Stimulated activated CD8-positive, alpha-beta memory T cell treated with anti-CD3 and anti-CD28 coated beads, Interleukin-4, amount 100 ng/mL, for 4 hours (primary cell): ENCODE measurements at places on chromosomes 6 and 20.

- no peak for DNase-seq
These were observed 236.9 kb downstream of the BCAS1 start for GRCh38 chr20:53833333-53834061.

DNA sequence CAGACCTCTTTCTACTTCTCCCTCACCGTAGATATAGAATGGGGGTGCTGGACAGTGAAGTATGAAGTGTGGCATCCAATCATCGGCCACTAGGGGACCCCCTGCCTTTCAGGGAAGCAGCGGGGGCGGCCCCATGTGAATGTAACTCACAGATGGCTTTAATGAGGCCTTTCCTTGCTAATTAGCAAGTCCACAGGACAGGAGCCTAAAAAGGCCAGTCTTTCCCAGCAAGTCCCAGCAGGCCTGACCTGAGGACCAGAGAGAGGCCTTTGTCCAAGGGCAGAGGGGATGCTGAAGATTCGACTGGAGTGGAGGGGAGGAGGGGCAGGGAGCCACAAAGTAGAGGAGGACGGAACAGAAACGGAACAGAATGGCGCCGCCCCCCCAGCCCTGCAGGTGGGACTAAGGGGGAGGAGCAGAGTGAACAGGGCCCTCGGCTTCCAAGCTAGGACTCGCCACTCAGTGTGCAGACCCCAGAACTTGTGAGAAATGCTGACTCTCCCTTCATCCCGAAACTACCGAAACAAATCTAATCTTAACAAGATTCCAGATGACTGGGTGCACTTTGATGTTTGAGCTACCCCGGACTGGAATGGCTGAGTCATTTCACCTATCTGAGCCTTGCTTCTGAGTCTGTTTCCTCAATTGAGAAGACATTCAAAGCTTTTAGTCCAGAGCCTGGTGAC is 5.8 kb downstream of the C6orf132 start:
- peak; percentile 4 for DNase-seq

DNA sequence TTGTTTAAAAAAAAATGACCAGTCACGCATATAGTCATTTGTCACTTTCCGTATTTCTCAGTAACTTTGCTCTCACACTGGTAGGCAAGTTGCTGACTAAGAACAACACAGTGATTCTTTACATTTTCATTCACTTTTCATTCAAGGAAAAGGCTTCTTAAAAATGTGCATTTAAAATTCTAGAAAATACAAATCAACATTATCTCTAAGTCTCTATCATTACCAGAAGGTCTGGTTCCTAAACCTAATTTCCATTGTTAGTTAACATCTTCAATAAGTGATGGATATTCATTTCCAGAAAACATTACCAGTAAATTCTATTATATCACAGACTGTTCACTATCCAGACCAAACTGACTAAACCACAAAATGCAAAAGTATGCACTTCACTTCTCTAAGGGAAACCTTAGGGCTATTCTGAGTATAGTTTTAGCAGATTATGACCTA is 115.3 kb downstream of the AHI1 start:
- no peak for DNase-seq

- DNase-seq = no peak
These were observed 2.8 kb downstream of the KCNQ5 start for GRCh38 chr6:72624557-72625160.

- DNase-seq = no peak
These were observed 994 bp downstream of the CLDN20 start for GRCh38 chr6:155264693-155265320.

GRCh38 chr6:32176476-32177182 is 745 bp upstream of the AGPAT1 start:
- no peak for DNase-seq

DNA sequence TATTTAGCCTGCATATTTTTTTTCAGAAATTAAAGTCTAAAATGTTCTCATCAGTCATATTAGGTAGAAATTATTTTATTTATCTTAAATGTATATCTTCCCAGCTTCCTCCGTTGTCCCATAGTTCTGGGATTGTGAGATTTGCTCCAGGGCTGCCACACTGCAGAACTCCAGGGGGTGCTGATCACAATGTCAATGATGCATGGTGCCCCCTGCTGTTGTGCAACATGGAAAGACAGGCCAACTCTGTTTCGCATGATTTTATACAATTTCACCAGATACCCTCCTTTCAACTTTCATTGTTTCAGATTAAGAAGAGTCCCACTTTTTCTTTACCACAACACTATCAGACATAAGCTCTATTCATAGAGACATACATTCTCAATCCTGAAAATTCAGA is 35.9 kb downstream of the ID4 start:
- no peak for DNase-seq

GRCh38 chr6:41577356-41578216 is 31.4 kb downstream of the FOXP4 start:
- DNase-seq = no peak

DNA sequence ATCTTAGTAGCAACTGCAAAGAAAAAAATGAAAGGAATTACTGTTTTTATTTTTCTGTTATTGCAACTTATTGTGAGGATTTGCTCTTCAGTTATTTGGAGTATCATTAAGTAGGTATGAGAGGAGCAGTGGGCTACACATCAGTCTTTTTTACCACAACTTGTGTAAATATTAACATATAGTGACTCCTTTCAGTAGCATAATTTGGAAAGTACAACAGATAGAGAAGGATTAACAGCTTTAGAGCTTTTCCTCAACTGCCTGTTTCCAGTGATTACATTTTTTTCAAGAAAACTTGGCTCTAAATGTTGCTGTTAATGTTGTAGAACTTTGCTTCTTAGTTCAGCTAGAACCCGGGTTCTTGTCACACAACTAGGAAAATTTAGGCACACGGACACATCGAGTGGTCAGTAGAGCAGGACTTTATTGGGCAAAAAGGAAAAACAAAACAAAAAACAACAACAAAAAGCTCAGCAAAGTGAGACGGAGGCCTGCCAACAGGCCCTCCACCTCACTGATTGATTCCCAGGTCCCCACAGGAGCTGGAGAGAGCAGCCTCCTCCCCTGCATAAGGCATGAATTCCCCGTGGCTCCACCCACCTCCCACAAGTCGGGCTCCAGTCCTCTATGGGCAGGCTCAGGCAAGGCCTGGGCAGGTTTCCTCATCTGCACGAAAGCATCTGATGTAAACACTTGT is 75.1 kb downstream of the ADGRG6 start:
- DNase-seq = no peak

- DNase-seq = no peak
These were observed 155.7 kb upstream of the EYA4 start for GRCh38 chr6:133085471-133085870.

DNA sequence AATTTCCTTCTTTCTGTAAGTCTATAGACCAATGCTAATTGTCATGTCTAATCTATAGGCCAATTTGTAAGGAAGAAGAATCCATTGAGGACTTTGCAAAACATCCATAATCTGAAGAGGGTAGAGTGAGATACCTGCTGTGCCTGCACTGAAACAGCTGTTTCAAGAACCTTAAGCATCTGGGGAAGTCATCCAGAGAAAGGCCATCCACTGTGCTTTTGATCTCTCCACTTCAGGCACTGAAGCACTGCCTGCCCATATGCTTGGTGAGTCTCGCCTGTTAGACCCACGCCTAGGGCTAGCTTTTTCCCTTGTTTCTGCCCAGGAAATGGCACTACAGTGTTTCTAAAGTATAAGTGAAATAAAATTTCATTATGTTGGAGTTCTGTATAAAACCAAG is 921.8 kb upstream of the EPHA7 start:
- no peak for DNase-seq

DNA sequence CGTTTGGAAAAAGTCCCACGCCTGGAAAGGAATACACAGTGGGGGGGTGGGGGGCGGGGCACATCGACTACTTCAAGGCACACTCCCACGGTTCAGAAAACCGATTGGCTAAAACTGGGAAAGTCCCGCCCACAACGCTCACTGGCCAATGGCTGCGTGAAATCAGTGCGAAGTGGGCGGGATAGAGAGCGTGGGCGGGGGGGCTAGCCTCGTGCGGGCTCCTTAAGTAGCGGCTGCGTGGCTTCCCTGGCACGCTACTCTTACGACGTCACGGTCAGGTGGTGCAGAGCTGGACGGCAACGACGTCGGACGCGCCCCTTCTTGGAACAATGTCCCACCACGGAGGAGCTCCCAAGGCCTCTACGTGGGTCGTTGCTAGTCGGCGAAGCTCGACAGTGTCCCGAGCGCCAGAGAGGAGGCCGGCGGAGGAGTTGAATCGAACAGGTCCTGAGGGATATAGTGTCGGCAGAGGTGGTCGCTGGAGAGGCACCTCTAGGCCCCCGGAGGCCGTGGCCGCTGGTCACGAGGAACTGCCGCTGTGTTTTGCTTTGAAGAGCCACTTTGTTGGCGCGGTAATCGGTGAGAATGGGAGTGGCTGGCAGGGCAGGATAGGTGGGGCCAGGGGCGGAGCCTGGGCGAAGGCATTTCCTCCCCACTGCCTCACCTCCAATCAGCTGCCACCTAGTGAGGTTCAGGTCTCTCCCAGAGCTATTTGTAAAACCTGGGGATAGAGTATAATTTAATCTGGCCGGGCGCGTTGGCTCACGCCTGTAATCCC is at the start of gene DDX43:
TSS of gene DDX43 (plus strand) at position 252 of the 778 bp plus-strand sequence. CDS start at position 330, 78 bp downstream.
- DNase-seq = no peak

DNA sequence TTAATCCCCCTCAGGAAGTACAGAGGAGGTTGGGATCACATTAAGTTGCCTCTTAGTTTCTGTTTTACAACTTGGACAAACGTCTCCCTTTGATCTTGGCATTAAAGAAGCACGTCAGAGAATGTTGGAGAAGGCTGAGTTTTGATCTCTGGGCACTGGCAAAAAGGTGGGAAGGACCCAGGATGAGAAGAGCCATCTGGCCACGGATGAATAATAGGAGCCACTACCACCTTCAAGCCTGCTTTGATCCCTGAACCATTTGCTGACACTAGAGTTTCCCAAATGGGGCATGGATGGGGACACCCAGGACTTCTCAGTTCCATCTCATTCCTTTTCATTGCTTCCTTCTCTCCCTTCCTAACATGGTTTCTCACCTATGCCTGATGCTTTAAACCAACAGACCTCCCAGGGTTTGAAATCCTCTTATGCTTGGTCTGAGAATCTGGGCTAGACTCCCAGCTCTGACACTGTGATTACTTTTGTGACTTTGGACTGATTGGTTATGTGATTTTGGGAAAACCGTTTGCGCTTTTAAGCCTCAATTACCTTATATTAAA is 5.8 kb downstream of the TM9SF4 start:
- DNase-seq = no peak

DNA sequence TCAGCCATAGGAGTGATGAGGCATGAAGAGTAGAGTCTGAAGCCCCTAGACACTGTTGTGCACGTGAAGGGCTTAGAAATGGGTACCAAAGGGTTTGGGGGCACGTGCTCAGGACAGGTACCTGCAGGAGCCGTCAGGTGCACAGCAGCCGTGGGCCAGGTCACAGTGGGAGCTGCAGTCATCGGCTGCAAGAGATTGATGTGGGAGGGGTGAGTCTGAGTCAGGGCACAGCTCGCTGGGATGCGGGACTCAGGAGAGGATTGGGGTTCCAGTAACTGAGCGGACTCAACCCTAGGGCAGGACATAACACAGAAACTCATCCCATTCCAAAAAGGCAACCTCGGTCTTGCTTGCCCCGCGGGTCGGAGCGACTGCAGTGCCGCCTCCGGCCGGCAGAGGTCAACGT is 1.1 kb downstream of the DLK2 start:
- DNase-seq = peak; percentile 18

DNA sequence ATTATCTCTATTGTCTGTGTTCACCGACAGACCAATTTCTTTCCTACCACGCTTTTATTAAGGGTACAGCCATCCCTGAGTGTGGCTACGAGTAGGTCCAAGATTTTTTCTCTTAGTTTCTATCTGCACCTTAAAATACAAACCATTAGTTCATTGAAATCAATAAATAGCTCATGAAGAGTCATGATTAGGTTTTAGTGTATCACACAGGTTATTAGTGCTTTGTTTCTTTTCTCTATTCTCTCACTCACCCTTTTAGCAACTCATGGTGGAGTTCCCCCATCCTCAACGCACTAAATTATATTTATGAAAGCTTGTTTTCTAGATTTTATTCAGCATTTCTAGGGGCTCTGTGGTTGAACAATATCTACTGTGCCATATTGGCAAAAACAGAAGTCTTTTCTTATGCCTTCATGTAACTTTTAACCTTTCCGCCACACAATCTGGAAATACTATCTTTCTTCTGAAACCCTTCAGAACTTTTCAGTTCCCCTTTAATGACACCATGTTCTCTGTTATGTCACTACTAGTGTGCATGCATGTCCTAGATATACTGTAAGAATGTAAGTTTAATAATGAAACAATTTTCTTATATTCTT is 128.2 kb upstream of the LAMA2 start:
- DNase-seq = no peak

GRCh38 chr6:71220466-71220865 is 68.1 kb upstream of the OGFRL1 start:
- DNase-seq = no peak

DNA sequence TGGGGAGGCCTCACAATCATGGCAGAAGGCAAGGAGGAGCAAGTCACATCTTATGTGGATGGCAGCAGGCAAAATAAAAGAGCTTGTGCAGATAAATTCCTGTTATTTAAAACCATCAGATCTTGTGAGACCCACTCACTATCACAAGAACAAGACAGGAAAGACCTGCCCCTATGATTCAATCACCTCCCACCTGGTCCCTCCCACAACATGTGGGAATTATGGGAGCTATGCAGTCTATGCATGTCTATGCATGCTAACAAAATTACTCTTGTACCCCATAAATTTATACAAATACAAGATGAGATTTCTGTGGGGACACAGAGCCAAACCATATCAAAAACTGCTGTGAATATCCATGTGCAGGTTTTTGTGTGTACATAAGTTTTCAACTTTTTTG is 25.6 kb upstream of the SCP2D1 start:
- DNase-seq = no peak

GRCh38 chr6:115947966-115948541 is 112.6 kb downstream of the FRK start:
- no peak for DNase-seq

GRCh38 chr20:62235001-62235776 is 3.1 kb upstream of the OSBPL2 start:
- DNase-seq = no peak

- no peak for DNase-seq
These were observed 16.1 kb downstream of the GHRH start for GRCh38 chr20:37245216-37246150.
